NCI-H1092 treated with DMSO at 0.1 percent for 48 hours (cell line): ENCODE measurements at places on chromosomes 13 and 19.
A peak's percentile ranks its signal among the peaks of the same experiment; 100 is the strongest.

DNA sequence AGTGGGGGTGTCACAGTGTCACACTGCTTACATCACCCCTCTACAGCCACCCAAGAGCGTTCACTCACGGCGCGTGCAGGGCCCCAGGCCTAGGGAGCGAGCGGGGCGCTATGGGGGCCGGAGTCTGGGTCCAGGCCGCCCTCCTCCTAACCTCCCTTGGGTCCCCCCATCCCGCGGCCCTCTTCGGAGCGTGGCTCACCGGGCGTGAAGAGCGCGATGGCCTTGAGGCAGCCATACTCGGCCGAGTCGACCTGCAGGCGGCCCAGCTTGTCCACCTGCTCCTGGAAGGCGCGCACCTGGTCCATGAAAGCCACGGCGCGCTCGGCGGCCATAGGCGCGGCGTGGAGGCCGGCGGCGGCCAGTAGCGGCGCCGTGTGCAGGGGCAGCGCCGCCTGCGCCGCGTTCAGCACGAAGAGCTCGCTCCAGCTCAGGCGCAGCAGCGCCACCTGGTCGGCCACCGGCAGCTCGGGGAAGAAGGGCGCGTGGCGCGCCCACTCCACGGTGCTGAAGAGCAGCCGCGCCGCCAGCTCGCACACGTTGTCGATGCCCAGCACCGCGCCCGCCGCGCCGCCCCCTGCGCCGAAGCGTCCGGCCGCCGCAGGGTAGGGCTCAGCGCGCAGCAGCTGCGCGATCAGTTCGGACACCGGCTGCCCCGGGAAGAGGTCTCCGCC lies 9.4 kb downstream of the OCEL1 start:
- DNase-seq = peak; percentile 67

- DNase-seq = peak; percentile 68
Measured at GRCh38 chr13:114034481-114034891, 60.6 kb upstream of the C13orf46 start.

- DNase-seq = no peak
Measured at GRCh38 chr13:29883941-29884518, 33.6 kb upstream of the UBL3 start.

DNA sequence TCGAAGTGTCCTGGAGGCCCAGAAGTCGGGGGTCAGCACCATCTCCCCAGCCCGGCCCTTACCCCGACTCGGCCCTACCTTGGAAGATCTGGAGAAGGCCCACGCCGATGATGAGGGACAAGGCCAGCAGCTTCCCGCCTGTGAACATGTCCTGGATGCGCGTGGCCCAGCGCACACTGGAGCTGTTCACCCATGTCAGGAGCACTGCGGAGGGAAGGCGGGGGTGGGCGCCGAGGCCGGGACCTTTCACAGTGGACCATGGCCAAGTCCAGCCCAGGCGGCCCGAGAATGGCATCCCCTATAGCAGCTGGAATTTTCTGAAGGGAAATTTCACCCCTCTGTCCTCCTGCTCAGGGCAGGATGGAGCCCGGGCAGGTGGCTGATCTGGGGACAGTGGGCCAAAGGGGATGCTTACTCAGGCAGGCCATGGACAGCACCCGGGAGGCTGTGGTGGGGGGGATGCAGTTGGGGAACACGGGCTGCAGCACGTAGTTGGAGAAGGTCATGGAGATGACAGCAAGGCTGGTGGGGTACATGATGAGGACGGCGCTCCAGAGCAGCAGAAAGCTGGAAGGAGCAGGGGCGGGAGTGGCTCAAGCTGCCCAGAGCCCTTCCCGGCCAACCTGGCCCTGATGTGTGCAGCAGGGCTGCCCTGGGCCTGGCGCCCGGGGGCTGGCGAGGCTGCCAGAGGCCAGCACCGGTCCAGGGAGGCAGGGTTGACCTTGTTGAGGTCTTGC lies 13.0 kb downstream of the SLC7A10 start:
- DNase-seq = no peak

DNA sequence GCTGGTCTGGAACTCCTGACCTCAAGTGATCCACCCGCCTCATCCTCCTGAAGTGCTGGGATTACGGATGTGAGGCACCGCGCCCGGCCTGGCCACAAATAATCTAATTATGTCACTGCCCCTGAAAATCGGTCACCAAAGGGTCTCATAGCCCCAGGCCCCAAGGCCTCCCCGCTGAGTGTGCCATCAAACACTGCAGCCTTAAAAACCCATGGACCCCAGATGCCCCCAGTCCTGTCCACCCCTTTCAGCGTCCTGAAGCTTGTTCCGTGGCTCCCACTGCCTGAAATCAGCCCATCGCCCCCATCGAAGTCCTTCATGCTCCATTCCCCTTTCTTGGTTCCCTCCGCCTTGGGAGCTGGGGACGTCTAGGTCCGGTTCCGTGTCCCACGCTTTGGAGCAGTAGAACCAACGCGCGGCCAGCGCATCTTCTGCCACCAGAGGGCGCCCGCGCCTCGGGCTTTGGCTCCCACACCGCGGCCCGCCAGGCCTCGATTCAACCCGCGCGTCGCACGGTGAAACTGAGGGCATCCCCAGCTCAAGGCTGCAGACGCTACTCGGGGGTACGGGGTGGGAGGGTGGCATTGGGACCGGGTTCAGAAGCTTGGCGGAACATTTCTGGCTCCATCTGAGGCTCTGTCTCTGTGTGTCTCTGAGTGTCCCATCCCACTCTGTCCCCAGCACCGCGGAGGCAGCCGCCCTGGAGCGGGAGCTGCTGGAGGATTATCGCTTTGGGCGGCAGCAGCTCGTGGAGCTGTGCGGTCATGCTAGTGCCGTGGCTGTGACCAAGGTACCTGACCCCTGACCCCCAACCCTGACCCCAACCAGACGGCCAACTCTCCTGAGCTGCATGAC lies 3.5 kb downstream of the YJEFN3 start:
- peak; percentile 27 for DNase-seq

GRCh38 chr19:58581227-58582141 lies 8.3 kb upstream of the MZF1 start:
- DNase-seq = no peak

DNA sequence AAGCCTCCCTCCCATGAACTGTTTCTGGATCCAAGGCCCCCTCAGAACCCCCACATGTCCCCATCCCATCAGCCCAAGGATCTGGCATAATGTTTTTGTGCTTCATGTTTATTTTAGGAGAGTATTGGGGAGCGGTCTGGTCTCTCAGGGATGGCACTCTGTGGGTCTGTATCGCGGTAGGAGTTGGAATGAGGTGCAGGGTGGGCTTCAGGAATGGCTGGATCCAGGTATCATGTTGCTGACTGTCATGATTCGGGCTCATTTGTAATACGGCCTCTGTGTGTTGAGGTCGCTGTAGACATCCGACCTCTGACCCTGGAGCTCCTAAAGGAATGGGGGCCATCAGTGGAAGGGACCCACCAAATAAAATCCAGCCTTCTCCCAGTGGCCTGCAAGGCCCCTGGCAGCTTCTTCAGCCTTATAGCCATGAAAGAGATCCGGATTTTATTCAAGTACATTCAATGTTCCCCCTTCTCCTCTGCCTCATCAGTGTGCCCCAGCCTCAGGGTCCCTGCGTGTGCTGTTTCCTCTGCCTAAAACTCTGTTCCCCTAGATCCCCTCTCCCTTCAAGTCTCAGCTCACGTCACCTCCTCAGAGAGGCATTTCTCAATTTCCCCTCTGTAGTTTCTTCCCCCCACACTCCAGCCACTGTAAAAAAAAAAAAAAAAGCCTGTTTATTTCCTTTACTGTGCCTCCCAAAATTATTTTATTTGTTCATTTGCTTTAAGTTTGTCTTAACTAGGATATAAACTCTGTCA lies 2.2 kb downstream of the HCST start:
- no peak for DNase-seq

GRCh38 chr13:102911336-102911735 lies 65.5 kb downstream of the ERCC5 start:
- DNase-seq = no peak

DNA sequence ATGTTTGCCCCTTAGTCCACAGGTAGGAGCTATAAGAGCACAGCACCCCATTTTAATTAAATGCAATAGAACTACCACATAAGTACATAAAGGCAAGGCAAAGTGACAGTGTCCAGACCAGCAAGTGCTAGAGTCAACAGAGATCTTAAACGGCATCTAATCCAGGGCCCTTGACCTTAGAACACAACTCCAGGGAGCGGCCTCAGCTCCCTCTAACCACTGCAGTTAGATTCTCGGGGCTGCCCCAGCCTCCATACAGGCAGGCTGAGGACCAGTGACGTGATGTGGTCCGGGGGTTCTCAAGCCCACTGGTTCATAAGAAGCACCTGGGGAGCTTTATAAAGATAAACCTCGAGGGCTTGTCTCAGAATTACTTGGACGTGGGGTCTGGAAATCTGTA lies 10.0 kb upstream of the ATP12A start:
- no peak for DNase-seq

GRCh38 chr19:29533578-29534544 lies 8.1 kb downstream of the VSTM2B start:
- no peak for DNase-seq

DNA sequence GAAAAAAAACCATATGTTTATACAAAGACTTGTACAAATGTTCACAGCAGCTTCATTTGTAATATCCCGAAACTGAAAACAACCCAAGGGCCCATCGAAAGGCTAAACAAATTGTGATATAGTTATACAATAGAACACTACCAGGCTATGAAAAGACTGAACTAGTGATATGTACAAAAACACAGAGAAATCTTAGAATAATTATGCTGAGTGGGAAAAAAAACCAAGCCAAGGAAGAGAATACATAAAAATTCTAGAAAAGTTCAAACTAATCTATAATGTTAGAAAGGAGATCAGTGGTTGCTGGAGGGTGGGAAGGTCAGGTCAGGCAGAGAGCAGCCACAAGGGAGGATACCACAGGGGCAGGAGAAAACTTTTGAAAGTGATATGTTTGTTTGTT lies 7.8 kb downstream of the PABPC3 start:
- no peak for DNase-seq
